NCI-H510A (cell line): ENCODE measurements at places on chromosomes 13 and 19.

GRCh38 chr13:19586904-19587634, 25.7 kb upstream of the TPTE2 start:
- no peak for DNase-seq

DNA sequence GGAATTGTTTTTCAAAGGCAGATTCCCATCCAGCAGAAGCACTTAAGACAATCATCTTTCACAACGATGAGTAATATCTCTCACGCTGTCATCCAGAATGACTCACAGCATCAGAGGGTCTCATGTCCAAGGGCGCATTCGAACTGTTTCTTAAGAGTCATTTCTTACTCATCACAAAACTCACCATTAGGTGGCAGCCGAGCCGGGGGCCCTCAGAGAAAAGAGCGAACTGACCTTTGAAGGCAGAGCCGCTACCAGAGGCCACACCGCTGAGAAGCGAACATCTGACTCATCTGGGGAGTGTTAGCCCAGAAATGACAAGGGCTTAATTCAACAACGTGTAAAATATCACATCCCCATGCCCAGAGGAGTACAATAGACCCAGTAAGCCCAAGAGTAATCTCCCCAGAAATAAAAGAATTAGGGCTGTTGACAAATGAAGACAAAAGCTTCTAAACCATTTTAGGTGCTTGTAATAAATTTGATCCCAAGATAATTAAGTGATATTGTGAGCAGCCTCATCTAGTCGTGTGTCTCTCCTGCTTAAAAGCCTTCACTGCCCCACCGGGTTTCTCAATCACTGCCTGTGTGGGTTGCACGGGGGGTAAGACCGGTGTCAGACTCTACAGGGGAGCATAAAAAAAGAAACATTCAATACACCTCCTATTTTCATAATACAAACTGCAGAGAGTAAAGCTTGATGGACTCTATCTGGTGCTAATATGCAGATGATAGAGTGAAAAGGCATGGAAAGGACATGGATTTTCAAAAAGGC, 96.2 kb downstream of the CYSLTR2 start:
- no peak for DNase-seq

GRCh38 chr13:66171920-66172319, 1058.2 kb downstream of the PCDH9 start:
- no peak for DNase-seq

DNA sequence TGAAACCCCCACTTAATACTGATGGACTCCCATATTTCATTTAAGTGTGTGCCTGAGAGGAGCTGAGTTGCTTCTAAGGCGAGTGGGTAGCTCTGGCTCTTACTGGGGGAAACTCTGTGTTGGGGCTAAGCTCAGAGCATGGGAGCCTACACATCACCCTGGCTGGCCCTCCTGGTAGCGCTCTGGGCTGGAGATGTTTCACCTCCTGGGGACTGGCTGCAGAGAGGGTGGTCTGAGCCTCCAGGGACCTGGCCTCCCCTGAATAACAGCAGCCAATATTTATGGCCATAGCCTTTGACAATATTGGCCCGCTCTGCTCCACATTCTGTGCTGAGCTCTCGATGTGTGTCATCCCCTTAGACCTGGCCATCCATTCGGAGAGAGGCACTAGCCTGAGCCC, 316.5 kb downstream of the ZNF536 start:
- no peak for DNase-seq
